ENCODE measurements at places on chromosomes 3 and 15. TPM values are rescaled to one million over a fixed set of nuclear protein-coding genes. Genes with fewer than 3 reads are reported as not detected.

The PROK2 gene
- not detected for total RNA-seq

The LRRIQ4 gene
- 0.43 TPM for total RNA-seq

The ALDH1L1 gene
- 24.0 TPM for total RNA-seq

The LMCD1 gene
- 79.0 TPM for total RNA-seq

The FOXL2NB gene
- total RNA-seq, result not detected

The PARP15 gene
- 1.1 TPM for total RNA-seq

The CDHR4 gene
- 0.20 TPM for total RNA-seq

The SPPL2A gene
- 432 TPM for total RNA-seq

The SI gene
- not detected for total RNA-seq

The GXYLT2 gene
- total RNA-seq, result 31.7 TPM
